ENCODE measurements at places on chromosomes 5 and 9.
A peak's percentile ranks its signal among the peaks of the same experiment; 100 is the strongest.

DNA sequence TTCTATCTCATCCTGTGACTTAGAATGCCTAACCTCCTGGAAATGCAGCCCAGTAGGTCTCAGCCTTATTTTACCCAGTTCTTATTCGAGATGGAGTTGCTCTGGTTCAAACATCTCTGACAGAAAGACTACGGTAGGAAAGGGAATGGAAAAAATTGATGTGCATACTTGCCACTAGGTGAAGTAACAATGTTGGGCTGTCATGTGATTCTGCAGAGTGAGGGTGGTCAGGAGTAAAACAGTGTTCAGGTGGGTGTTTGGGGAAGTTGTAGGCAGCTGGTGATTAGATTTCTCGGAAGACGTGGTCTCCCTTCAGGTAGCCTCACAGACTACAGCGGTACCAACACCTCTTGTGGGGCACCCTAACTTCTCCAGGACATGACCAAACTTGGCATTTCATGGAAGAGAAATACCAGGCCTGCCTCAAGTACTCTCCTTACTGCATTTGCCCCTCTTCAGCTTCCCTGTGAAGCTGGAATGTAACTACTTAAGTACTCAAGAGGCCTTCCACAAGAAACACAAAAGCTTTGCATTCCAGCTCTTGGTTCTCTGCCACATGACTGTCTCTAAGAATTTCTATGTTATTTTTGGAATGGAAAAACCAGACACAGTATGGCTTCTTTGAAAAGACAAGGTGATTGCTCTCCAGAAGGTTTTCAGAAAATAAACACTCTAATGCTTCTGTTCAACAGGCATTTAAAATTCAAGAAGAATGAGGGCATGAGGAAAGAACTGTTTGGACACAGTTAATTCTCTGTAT, 17.4 kb upstream of the ENTREP1 start:
- DNase-seq = no peak

GRCh38 chr9:130421802-130422276, 22.9 kb upstream of the ASS1 start:
- DNase-seq = peak; percentile 51

DNA sequence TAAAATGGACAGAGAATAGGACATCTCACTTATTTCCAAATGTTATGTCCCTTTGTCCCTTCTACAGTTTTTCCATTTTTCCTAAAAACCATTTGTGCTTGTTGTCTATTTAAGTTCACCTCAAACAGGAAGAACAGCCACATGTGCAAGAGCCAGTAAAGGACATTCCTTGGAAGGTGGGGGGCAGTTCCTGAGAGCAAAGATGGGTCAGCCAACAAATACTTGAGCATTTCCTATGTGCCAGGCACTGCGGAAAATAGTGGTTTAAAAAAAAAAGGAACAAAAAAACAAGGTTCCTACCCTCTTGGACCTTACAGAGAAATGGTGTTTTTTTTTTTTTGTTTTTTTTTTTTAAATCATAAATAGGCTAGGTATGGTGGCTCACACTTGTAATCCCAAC, 26.8 kb downstream of the ANP32B start:
- no peak for DNase-seq

DNA sequence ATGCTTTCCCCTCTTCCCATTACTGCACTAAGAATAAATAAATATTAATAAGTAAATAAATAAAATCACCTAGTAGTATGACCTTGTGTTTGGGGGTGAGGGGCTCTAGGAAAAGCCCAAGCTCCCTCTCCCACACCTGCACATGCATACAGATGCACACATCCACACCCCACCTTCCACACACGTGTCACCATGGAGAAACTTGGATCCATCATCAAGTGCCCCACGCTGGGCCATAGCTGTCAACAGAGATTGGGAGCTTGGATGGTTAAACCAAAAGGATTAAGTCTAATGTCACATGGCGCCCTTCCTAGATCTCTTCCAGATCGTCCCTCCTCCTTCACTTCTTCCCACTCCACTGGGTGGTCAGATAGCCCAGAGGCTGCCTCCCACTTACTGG, 37.0 kb downstream of the TMEM215 start:
- no peak for DNase-seq

DNA sequence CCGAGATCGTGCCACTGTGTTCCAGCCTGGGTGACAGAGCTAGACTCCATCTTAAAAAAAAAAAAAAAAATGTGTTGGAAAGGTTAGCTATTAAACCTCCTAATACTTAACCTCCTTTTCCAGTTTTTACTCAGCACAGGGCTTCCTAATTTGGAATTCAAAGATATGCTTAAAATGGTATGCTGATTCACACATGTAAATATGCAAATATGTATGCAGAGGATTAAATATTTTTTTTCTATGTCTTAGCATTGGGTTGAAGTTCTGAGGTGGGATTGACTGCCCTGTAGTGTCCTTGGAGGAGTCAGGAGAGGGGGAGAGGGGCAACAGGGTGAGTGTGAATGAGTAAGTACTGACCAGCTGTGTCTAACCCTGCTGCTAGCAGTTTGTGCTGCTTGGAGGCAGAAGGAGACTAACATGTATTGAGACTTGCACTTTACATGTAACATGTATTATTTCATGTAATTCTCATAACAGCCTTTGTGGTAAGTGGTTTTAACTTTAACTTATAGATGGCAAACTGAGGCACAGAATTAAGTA, 63.2 kb downstream of the SLC44A1 start:
- DNase-seq = no peak

GRCh38 chr5:89560696-89561095, 677.7 kb upstream of the MEF2C start:
- no peak for DNase-seq

GRCh38 chr5:126054577-126055347, 368.4 kb upstream of the GRAMD2B start:
- no peak for DNase-seq

DNA sequence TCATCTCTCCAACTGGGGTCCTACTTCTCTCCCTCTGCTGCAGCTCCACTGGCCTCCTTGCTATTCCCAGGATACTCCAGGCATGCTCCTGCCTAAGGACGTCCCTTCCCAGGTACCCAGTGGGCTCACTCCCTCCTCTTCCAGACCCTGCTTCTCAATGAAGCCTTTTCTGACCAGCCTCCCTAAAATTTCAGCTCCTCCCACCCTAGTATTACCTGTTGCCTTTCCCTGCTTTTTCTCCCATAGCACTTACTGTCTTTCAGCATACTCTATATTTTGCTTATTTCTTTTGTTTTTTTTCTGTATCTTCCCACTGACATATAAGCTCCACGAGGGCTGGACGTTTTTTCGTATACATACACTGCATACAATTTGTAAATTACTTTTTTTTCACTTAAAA, 26.1 kb upstream of the FSTL4 start:
- DNase-seq = no peak

Data from RKO (cell line).